ENCODE measurements at places on chromosomes 12 and 14.

GRCh38 chr12:64212119-64212746 is 9.9 kb downstream of the KICS2 start:
- no peak for DNase-seq

- DNase-seq: no peak
These were observed 22.2 kb upstream of the ABCD4 start for GRCh38 chr14:74324931-74325361.

- no peak for DNase-seq
These were observed 11.6 kb downstream of the ITGA7 start for GRCh38 chr12:55696141-55696540.

DNA sequence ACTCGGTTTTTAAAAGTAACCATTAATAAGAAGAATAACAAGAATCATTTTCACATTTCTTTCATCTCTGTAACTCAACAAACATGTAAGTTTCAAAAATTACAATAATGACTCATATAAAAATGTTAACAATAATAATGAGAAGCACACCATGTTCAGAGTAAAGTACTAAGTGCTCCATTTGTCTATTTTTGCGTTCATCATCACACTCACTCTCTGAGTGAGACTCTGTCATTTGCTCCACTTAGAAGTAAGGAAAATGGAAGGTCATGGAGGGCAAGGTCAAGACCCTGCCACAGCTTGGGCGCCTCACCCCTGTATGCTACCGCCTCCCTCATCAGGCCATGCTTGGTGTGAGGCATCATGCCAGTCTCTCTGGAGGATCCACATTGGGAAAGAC is 129.9 kb downstream of the TMEM30B start:
- no peak for DNase-seq

DNA sequence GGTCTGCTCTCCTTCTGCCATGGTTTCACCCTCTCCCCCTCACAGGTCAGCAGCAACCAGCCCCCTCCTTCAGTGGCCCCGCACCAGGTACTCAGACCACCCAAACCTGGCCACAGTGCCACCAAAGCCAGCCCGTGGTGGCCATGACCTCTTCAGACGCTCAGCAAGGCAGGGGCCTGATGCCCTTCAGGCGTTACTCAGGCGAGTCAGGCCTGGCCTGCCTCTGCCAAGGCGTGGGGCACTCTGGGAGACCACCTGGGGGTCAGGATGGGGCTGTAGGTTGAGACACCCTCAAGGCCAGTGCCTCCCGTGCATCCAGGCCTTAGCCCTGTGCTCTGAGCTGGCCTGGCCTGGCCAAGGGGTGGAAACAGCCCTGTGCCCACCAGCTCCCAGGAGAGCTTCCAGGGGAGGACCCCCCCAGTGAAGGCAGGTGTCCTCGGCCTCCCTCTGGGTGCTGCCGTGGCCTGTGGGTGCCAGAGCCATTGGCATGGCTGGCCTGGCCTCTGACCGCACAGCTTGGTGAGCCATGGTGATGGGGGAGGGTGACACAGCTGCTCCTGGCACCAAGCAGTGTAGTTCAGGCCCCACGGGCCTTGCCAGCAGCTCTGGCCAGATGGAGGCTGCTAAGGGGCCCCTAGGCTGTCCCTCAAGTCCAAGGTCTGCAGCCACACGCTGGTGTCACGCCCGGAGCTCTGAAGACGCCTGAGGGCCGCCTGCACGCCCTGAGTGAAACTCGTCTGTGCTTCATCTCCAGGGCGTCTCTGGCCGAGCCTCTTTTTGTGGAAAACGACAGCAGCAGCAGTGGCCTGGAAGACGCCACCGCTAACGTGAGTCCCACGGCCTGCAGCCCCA is 15.1 kb downstream of the XRCC3 start:
- no peak for DNase-seq

GRCh38 chr14:90839024-90839888 is 23.0 kb upstream of the TTC7B start:
- no peak for DNase-seq

- no peak for DNase-seq
These were observed 31.8 kb downstream of the CRADD start for GRCh38 chr12:93708952-93709351.

- DNase-seq: no peak
These were observed 249.2 kb upstream of the BTG1 start for GRCh38 chr12:92394895-92395294.

DNA sequence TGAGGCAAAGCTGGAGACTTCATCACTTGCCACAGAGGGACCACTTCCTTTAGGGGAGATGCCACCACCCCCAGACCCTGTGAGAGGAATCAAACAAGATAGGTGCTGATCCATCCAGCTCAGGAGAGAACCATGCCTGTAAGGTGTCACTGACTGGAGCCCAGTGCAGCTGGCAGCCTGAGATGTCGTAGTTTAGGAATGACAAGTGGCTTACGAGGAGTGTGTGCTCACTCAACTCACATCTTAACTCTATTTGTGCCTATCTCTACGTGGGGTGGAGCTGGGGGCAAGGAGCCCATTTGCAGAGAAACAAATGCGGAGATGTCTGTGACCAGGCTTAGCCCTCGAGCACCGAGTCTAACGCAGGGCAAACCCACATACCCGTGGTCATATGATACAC is 25.8 kb downstream of the CHFR start:
- DNase-seq: no peak

DNA sequence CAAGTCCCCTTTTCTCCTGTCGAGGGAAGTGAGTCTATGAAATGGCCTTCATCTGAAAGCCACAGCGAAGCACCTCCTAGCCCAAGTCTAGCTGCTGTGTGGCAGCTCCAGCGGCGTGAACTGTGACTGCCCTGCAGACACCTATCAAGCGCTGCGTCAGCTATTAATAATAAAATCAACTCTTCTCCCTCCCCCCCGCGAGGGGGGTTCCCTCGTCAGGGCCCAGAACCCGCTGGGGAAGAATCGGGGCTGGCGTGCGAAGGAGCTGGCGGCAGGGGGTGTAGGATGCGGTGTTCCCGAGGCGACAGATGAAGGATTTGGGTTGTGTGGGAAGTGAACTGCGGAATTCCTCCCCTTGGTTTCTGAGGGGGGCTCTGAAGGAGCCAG is 662 bp upstream of the ATP2A2 start:
- peak; percentile 34 for DNase-seq

DNA sequence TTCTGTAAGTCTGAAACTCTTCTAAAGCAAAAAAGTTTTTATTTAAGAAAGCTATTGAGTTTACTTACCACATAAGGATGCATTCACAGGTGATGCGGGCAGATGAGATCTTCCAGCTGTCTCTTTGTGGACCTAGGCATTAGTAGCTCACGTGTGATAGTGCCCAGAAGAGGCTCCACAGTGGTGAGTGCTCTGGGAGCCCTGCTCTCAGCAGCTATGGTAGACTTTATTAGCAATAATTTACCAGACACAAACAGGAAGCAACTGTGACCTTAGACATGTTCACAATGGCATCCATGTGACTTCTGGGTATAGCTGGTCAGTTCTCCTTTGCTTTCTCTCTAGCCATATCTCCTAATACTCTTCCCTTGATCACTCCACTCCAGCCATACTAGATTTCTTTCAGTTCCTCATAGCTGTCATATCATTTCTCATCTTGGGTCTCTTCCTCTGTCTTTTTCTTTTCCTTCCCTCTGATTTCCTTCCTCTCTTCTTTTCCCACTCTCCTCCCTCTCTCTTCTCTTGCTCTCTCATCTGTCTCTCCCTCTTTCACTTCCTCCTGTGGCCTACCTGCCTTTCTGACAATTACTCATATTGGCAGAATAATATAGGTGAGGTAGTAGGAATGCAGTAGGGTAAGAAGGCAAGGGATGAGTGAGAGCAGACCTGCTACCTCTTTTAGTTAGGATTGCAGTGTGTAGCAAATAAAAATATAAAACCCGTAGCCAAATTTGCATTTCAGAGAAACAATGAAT is 75.2 kb upstream of the SCAF11 start:
- no peak for DNase-seq

- DNase-seq: no peak
These were observed 48.7 kb upstream of the CNTN1 start for GRCh38 chr12:40643506-40643905.

DNA sequence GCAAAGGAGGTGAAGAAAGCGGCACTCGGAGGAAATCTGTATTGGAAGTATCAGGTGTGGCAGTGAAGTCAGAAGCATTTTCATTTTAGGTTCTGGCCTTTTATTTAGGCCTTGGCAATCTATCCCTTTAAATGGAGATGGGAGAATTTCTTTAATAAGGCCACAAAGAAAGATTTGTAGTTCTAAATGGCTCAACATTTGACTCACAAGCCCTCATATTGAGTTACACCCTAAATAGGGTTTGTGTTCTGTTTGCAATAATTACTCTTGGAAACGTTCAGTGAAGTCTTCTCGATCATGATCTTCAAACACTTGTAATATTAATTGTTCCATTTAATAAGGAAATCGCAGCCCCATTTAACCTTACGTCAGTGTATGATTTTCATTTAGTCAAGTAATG is 25.3 kb upstream of the TMEM260 start:
- DNase-seq: no peak

GRCh38 chr14:40074169-40074568 is 641.9 kb upstream of the FBXO33 start:
- no peak for DNase-seq

DNA sequence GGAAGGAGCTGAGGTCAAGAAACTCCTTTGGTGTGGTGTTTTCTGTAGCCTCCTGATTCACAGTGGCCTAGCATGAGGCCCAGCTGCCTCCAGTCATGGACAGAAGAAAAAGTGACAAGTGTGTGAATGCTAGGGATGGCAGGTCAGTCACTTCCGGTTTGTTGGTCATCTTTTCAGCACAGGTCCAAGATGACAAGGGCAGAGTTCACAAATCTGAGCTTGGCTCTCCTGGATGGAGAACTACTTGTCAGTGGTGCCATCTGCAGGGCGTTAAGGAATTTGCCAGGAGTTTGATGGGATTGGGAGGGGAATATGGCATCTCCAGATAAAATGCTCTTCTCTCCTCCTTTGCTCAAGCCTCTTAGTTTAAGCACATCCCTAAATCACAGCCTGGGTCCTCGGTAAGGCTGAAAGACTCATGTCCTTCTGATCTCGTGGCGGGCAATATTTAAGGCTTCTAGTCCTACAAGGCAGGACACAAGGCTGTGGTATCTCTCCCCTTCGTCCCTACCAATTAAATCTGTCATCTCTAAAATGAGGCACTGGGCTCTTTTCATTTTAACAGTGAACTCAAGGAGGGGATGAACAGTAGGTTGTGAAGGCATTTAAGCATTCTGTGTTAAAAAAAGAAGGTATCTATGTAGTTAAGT is 10.0 kb downstream of the TUBA1B start:
- DNase-seq: no peak

GRCh38 chr12:94265966-94266745 is 117.8 kb downstream of the PLXNC1 start:
- DNase-seq: no peak

- DNase-seq: no peak
These were observed 106.0 kb downstream of the BRMS1L start for GRCh38 chr14:35932136-35932535.

GRCh38 chr12:43208221-43208620 is 343.8 kb downstream of the ADAMTS20 start:
- DNase-seq: no peak

- no peak for DNase-seq
These were observed 206.5 kb downstream of the STXBP6 start for GRCh38 chr14:24843494-24843893.

DNA sequence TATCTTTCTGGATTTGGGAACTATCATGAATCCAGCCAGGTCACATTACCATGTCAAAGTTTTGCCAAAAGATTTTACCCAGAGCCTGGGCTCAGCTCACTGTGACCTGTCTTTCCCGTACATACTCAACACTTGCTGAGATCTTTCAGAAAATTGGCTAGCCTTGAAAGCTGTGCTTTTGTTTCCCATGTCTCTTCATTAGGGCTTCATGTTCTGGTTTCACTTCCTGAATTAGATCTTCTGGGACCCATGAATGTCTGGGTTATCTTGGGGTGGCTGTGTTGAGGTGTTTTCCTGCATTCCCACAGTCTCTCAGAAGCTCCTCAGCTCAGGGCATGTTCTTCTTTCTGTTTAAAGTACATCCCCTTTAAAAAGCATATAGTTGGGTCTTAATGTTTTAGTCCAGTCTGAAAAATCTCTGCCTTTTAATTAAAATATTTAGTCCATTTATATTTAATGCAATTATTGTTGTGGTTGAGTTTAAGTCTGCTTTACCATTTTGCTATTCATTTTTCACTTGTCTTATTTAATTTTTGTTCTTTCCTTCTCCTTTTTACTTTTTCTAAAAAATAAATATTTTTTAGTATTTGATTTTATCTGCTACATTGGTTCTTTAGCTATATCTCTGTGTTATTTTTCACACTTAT is 242.7 kb downstream of the VRK1 start:
- no peak for DNase-seq

- DNase-seq: no peak
These were observed 144.0 kb downstream of the ADAMTS20 start for GRCh38 chr12:43407816-43408645.

- no peak for DNase-seq
These were observed 392.8 kb downstream of the SOX5 start for GRCh38 chr12:23556661-23557060.

DNA sequence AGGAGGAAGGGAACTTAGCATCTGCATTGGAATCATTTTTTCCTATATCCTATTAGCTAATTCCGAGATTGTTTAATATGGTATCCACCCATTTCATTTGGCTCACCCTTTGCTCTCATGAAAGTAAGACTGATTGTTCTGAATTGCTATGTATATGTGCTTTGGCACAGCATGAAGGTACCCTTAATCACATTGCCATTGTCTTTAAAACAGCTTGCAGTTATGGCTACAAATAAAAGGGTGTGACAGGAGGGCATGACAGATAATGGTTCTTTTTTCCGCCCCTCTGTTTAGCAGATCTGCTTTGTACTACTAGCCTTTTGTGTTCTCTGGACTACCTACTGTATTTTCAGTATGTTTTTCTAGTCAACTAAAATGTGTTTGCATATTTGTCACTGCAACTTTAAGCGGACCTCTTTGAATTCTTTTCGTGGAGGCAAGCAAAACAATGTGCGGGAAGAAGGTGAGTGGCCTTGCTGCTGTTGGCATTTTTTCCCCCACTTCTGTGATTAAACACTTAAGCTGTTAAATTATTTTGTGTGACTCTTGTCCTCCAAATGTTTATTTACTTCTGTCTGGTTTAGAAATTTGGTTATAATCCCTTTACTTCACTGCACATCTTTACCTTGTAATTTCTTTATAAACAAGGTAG is 35.8 kb downstream of the FBXO34 start:
- no peak for DNase-seq
